Keratinocyte (primary cell): ENCODE measurements at places on chromosomes 5 and 9. TPM values are rescaled to one million over a fixed set of nuclear protein-coding genes. Genes with fewer than 3 reads are reported as not detected.

Gene TMEM252
- polyA plus RNA-seq: not detected in 3 replicates

Gene FCN2
- polyA plus RNA-seq: not detected in 3 replicates

DNA sequence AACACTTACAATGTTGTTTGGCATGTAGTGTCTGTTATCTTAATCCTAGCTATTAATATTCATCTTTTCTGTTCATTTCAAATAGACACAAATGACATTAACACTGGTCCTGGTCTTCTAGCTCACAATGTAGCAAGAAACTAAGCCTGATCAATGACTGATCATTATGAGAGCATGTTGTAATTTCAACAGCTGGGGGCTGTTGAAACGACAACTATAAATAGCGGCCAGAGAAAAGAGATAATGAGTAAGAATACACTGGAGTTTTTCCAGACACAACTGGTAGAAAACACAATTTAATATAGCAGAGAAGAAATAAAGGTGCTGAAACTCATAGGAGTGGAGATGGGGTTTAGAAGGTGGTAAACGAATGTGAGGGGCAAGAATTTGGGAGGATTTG is 89.2 kb downstream of the HTR4 start:
- H3K27me3 ChIP-seq: no peaks in the 10 kb centered on the region
- H3K36me3 ChIP-seq: no peaks in the 10 kb centered on the region
- DNase-seq: no peak
- no peak overlapping the region for H3K27ac ChIP-seq
- H3K4me1 ChIP-seq: no peaks in the 10 kb centered on the region

DNA sequence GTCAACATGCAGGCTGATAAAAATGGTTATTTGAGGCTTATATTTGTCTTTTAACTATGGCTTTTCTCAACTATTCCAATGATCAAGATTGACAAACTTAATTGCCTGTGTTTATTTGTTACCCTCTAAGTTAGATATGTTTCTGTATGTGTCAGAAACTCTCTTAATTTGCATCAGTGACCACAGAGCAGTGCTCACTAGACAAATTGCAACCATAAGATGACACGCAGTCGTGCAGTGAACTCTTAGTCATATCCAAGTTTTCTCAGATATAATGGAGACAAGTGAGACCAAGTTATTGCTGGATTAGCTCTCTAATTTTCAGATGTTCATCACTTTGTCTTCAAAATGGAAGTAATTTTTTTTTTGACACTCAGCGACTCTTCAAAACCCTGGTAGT is 342.2 kb upstream of the RFX3 start:
- DNase-seq: no peak
- no peaks in the 10 kb centered on the region for H3K27me3 ChIP-seq
- H3K27ac ChIP-seq: no peak overlapping the region
- no peaks in the 10 kb centered on the region for H3K36me3 ChIP-seq

- no peak overlapping the region for H3K27ac ChIP-seq
- no peaks in the 10 kb centered on the region for H3K4me1 ChIP-seq
- no peak overlapping the region for H3K4me3 ChIP-seq
- H3K36me3 ChIP-seq: no peaks in the 10 kb centered on the region
- H3K27me3 ChIP-seq: no peaks in the 10 kb centered on the region
Observed at GRCh38 chr5:136094189-136094912, 38.3 kb upstream of the SMAD5 start.

GRCh38 chr5:14547666-14548065 is 33.9 kb upstream of the OTULINL start:
- H3K27ac ChIP-seq: no peak overlapping the region
- no peak for DNase-seq
- H3K4me1 ChIP-seq: no peaks in the 10 kb centered on the region
- H3K4me3 ChIP-seq: no peak overlapping the region

DNA sequence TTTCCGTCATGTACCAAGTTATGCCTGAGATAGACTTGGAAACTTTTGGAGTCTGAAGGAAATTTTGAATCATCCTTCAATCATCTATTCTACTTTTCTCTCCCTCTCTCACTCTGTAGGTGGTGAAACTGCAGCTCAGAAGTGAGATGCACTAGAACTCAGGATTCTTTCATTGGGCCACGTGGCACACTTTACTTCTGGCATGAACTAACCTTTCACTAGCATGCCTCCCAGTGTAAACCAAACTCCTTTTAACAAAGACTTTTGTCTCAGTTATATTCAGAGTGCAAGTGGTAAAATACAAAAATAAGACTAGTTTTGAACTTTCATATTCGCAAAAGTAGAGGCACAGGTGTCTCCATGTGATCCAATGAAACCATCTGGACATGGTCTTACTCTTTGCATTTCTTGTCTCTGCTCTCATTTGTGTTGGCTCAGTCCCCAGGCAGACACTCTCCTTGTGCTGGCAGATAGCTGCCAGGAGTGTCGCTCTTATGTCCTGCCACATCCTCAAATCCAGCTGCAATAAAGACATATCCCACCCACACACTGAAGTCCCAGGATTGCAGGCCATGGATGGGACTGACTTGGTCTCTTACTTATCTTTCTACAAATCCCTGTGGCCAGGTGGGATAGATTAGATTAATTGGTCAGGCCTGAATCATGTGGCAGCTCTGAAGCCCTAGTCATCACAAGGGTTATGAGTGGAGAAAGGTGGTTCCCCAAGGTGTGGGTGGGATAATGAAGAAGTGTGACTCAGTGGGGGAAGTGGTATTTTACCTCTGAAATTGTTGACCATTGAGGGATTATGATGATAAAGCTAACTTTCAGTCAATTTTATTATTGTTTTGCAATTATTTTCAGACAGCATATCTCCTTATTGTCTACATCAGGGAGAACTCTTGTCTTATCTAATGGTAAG is 267.5 kb downstream of the GABRB2 start:
- no peaks in the 10 kb centered on the region for H3K36me3 ChIP-seq
- H3K27ac ChIP-seq: no peak overlapping the region
- H3K4me1 ChIP-seq: no peaks in the 10 kb centered on the region
- DNase-seq: no peak
- no peaks in the 10 kb centered on the region for H3K27me3 ChIP-seq
- H3K4me3 ChIP-seq: no peak overlapping the region
